ENCODE measurements at places on chromosomes 5 and 9. TPM values are rescaled to one million over a fixed set of nuclear protein-coding genes. Genes with fewer than 3 reads are reported as not detected.

Gene SMIM32
- not detected for total RNA-seq

Gene NR5A1
- not detected for total RNA-seq

Gene QRFP
- total RNA-seq, result not detected

Gene LCN10
- total RNA-seq, result not detected

Gene IFNA13
- not detected for total RNA-seq

Gene OTP
- total RNA-seq, result not detected

Gene LMBRD2
- 6.1 TPM for total RNA-seq

Gene CTSL
- 96.1 TPM for total RNA-seq

Gene MYO10
- 62.5 TPM for total RNA-seq

Gene CMYA5
- total RNA-seq, result 0.11 TPM

Gene FAXDC2
- 4.7 TPM for total RNA-seq

Gene PCDHB14
- 0.07 TPM for total RNA-seq

Gene EQTN
- 0.27 TPM for total RNA-seq

Gene TSSK1B
- total RNA-seq, result 0.14 TPM

Gene INSL6
- not detected for total RNA-seq

Gene RGMB
- total RNA-seq, result 34.2 TPM

Gene ADAMTS12
- 0.14 TPM for total RNA-seq

Gene SOX30
- not detected for total RNA-seq

Gene OR1Q1
- total RNA-seq, result not detected

Gene ZCCHC10
- 29.7 TPM for total RNA-seq

Gene ACER2
- 4.0 TPM for total RNA-seq

Gene ANKS6
- 17.0 TPM for total RNA-seq

Gene KCNT1
- total RNA-seq, result not detected

Gene SLC24A2
- not detected for total RNA-seq

All from foreskin keratinocyte (primary cell).